ENCODE measurements at places on chromosomes 13 and 19.

- DNase-seq: no peak
Observed at GRCh38 chr19:45508417-45508860, 1.2 kb downstream of the VASP start.

DNA sequence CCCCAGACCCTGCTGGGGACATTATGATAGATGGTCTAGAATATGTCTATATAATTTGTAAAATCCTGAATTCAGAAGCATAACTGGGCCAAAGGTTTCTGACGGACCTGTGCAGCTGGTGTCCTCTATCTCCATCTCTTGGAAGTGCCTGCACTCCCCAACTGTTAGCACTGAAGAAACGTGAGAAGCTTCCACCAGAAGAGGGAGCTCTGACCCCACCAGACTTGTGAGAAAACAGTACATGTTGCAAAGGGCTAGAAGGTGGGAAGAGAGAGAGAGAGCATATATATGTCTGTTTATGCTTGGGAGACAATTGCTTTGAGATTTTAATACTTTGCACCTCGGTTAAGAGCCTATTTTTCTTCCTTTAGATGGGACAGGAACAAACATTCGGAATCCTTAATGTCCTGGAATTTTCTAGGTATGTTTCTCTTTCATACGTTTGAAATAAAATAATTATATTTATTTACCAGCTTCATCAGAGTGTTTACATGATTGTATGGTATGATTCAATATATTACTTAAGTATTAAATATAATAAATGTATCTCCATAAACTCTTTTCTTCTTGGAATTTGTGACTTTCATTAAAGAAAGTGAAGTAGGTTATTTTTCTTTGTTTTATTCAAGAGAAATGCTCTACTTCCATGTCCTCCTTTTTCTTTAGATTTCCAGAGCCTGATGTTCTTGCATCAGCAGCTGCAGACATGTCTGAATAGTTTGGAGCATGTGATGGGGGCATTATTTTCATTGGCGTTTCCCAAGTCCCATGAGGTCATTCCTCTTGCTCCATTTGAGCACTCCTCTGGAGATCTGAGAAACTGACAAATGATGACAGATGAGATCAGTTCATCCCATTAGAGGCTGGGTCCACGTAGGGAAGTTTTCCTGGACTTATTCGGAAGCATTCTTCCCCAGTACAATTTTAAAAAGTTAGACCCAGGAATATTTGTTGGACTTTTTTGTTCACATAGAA, 202.9 kb downstream of the ATP8A2 start:
- DNase-seq: peak; percentile 89

DNA sequence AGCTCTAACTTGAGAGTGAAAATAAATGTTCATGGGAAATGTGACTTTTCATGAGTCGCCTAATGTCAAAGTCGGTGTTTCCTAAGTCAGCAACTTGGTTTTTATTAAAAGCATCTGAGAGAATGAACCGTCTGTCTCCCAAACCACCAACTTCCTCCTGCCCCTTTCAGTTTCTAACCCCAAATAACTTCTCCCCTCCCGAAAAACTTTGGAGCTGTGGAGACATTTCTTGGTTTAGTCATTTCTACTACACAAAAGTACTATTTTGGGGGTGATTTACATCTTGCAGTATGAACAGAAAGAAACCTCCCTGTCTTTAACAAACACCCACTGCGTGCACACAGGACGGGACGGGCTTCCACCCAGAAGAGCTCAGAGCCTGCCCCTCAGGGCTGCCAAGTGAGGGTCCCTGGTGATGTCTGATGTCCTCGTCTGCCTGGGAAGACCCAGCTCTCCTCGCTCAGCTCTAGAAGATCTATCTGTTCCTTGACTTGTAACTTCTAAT, 65.0 kb downstream of the RASA3 start:
- no peak for DNase-seq

- DNase-seq: no peak
Observed at GRCh38 chr13:20331949-20332348, 99.8 kb upstream of the GJB6 start.

DNA sequence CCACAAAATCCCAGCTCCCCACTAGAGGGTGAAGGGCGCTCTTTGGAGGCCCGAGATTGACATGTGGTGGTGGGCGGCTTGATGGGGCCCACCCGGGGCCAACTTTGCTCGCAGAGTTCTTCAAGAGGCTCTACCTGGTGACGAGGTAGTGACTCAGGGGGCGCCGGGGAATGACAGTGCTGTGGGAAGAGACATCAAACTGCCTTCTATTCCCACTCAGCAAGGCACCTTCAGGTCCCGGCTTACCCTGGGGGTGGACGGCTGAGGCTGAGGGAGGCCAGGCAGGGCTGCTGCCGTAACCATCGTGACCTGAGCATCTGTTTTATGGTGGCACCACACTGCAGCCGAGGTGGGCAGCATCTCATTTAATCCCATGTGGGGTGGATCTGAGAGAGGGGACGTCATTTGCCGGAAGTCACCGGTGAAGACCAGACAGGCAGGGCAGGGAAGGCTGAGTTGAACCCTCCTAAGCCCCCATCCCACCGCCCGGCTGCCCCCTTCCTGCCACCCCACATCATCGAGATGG, 1.6 kb downstream of the LINGO3 start:
- no peak for DNase-seq

DNA sequence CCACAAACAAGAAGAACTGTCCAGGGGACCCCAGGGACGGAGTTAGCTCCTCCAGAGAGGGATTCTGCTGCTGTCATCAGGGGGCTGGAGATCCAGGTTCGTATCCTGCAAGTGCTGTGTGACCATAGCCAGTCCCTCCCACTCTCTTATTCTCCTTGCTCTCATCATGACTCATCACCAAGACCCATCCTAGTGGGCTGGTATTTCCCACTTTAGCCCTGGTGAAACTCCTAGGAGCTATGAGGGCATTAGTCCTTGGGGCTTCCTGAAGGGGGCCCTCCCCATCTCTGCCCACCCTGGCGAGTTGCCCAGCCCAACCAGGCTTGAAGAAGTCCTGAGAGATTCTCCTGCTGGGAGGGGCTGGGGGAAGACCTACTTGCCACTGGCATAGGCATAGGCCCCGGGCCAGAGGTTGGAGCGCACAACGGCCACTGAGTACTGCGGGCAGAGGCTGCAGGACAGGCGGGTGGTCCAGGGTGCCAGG, 7.5 kb upstream of the DMWD start:
- DNase-seq: no peak

DNA sequence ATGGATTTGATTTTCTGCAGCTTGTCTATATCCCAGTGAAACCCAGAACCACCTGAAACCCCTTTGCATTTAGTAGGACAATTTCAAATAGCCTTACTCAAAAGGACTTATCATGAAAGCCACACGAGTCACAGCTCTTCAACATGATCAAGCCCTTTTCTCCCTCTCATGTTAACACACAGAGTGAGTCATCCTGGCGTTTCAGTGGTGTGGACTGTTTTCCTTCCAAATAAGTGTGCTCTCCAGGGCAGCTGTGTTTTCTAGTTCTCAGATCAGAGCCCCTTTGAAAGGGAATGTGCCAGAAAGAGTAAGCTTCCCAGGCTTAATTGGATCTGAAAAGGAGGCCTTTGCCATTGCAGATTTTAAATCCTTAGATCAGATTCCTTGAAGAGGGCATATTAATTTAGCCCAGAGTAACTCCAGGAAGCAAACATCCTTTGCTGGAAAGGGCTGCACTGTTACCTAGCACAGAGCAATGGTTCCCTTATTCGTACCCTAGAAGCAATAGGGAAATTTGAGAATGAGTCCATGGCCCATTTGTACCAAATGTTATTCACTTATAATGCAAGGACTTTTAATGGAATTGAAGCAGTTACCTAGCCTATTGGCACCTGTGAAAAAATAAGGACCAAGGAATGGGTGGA, 51.3 kb downstream of the ERICH6B start:
- DNase-seq: peak; percentile 17

DNA sequence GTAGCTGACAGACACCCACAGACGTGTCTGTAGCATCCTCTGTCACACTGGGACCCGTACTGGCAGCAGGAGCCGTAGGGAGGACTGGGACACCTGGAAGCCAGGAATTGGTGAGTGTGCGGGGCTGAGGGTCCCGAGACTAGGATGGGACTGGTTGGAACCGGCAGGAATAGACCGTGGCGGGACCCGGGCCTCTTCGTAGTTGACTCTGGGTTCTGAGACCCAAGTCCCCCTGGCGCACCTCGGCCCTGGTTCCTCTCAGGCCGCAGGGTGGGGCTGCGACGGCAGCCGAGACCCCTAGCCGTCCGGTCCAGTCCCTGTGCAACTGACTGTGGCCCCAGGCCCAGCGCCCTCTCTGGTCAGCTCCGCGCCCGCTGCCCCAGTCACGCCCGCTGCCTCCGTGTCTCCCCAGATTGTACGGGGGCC, 64.7 kb downstream of the ZNF823 start:
- no peak for DNase-seq

GRCh38 chr13:60433505-60433904, 36.5 kb downstream of the TDRD3 start:
- DNase-seq: no peak

DNA sequence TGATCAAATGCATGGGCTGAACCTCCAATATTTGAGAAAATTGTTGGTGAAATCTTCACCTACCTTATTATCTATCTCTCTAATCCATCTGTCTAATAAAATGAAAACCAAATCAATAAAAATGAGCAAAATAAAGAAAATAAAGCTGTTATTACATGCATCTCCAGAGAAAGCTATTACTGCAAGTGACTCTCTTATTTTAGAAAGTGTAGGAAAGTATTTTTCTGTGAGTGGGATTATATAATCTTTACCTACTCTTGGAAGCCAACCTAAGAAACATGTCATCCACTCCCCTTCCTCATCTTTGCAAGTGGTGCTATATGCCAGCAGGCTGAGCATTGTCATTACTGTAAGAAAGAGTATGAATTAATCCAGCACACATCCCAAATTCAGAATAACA, 191.5 kb upstream of the RFC3 start:
- DNase-seq: no peak

GRCh38 chr19:8148410-8149260, 757 bp downstream of the FBN3 start:
- no peak for DNase-seq

DNA sequence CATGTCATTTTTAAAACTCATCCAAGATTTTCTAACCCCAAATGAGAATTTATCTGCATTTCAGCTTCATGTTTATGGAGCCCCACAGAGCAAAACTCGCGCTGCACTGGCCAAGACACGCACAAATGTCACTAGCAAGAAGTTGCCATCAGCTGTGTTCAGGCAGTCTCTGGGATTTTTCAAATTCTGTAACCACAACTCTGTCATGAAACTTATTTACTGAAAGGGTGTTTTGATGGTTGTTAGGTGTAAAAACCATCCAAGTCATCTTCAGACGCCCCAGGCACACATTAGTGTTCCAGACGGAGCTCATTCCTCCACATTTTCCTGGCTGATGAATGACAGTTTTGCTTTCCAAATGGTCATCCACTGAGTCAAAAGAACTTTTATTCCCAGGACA, 63.4 kb downstream of the SLC7A1 start:
- no peak for DNase-seq

GRCh38 chr13:33289966-33290365, 4.4 kb upstream of the STARD13 start:
- DNase-seq: no peak
